CD4-positive, alpha-beta T cell treated with Interleukin-12 subunit alpha and Interleukin-12 subunit beta, for 1 hour (primary cell): ENCODE measurements at places on chromosomes 4 and X.

DNA sequence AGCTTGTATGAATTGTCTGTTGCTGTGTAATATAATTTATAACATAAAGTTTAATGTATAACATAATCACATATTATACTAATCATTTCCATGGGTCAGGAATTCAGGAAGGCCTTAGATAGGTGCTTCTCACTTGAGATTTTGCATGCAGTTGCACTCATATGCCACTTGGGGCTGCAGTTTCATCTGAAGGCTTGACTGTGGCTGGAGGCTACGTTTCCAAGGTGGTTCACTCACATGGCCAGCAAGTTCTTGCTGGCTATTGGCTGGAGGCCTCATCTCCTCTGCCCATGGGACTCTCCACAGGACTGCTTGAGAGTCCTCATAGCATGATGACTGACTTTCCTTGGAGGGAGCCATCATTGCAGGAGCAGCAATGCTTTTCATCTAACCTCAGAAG, 53.4 kb upstream of the STX18 start:
- no peak for DNase-seq

DNA sequence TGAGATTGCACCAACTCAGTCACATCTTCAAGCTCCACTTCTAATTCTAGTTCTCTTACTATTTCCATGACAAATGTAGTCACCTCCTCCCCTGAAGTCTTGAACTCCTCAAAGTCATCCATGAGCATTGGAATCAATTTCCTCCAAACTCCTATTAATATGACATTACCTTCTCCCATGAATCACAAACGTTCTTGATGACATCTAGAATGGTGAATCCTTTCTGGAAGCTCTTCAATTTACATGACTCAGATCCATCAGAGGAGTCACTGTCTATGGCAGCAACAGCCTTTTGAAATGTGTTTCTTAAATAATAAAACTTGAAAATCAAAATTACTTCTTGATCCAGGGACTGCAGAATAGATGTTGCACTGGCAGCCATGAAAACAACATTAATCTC, 34.5 kb downstream of the GALNTL6 start:
- DNase-seq: no peak

- no peak for DNase-seq
Measured at GRCh38 chr4:118889312-118889691, 648 bp downstream of the SYNPO2 start.

DNA sequence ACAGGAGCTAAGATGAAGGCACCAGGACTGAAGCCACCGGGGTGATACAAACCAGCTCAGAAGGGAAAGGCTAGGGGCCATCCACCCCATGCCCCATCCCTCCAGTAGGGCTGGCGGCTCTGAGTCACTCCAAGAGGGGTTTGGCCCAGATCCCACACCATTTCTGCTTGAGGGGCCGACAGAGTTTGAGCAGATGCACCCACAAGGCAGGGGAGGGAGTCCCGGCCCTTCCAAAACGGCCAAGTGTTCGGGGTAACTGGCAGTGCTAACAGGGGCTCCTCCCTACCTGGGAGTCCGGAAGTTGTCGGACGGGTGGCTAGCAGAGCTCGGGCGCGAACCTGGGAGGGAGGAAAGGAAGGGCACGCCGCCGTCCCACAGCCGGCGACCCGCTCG, 412 bp downstream of the SLC10A3 start:
- no peak for DNase-seq
